Effector CD8-positive, alpha-beta T cell (primary cell): ENCODE measurements at places on chromosomes 12 and 14.

DNA sequence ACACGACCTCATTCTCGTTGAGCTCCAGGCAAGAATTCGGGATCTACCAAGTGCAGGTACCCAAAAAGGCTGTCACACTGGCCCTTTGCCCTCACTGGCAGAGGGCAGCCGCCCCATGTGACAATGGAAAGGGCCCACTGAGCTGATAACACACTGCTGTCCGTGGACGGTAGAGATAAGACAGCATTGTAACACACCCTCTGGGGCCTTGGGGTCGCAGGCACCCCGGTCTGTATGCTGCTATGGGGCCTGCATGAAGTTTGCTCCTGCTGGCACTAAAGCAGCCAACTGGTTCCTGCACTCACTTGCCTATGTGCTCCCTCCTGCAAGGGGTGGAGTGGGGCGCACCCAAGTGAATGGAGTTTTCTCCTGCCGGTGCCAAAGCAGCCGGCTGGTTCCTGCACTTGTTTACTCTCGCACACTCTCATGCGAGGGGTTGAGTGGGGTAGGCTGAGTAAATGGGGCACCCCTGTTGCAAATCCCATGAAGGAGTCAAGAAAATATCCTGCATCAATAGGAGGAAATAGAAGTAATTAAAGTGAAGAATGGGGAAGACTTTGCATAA, 477.9 kb downstream of the ATP23 start:
- no peak for DNase-seq

- no peak for DNase-seq
Observed at GRCh38 chr12:19764408-19764807, 325.1 kb downstream of the AEBP2 start.

DNA sequence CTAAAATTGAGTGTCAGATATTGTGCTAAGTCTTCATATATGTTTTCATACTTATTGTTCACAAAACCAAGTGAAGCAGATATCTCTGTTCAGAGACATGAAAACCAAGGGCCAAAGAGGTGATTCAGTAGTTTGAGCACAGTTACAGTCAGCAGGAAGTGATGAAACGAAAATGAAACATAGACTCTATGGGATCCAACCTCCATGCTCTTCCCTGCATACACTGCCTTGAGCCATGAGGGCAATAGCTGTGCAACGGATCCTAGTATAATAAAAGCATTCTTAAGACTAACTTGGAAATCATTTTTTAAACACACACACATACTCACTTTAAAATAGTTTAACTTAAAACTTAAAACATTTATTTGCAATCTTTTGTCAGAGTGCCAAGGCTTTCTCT, 27.9 kb downstream of the ESR2 start:
- no peak for DNase-seq

DNA sequence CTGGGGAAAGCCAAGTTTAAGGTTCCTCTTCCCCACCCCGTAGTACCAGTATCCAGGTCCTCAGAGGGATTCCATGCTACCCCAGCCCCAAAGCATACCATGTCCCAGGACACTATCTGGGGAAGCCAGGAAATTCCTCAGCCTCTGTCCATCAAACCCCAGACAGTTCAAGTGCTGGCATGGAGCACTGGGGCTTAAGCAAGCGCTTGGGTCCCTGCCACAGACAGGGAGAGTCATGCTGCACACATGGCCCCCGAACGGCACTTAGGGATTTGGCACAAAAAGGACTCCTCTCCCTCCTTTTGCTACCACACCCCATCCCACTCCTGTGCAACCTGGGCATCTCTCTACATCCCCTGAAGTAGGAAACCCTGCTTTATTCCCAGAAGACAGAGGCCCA, 21.8 kb downstream of the ADCY6 start:
- DNase-seq = no peak

- no peak for DNase-seq
Observed at GRCh38 chr14:23344481-23344880, 8.2 kb downstream of the SLC22A17 start.

- no peak for DNase-seq
Observed at GRCh38 chr14:80634106-80634758, 307.3 kb downstream of the CEP128 start.

GRCh38 chr14:52080808-52081755, 12.2 kb upstream of the NID2 start:
- DNase-seq = no peak

DNA sequence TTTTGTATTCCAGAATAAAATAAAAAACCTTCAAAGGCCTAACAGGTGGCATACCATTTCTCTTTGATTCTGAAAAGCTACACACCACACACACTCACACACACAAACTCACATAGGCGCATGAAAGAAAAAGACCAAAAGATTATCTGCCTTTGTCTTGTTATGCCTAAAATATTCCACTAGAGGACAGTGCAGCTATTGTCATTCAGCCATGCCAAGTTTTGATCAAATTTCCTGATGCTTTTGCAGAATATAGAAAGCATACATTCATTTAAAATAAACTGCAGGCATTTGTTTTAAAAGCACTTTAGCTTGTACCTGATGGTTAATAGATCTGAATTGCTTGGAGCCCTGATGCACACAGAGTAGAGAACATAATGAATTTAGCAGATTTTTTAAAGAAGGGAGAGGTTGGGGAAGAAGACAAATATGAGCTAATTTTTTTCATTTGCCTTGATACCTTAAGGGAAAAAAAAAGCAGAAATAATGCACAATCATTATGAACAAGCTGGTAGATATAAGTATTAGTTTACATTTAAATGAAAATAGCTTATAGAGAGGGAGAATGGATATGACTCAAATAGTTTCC, 1766.9 kb upstream of the SEL1L start:
- DNase-seq = no peak

- no peak for DNase-seq
Observed at GRCh38 chr12:56878010-56878339, 56.2 kb downstream of the SDR9C7 start.

GRCh38 chr12:22172501-22172900, 126.5 kb downstream of the CMAS start:
- DNase-seq = no peak

DNA sequence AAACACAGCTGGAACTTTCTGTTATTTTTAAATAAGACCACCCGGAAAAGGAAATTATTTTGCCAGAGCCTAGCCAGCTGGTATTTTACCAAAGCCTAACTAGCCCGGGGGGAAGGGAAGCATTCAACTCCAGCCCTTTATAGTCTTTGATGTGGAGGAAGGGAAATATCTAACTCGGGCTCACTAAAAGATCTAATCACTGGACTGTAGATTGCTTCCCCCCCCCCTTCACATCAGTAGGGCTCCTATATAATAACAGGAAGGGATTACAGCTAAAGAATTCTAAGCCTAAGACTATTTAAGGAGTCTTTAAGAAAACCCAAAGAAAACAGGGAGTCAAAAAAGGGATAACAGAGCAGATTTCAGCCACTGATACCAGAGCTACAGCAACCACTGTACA, 431.1 kb downstream of the KCNH5 start:
- no peak for DNase-seq

GRCh38 chr12:120115066-120115465, 1.5 kb downstream of the RAB35 start:
- no peak for DNase-seq

DNA sequence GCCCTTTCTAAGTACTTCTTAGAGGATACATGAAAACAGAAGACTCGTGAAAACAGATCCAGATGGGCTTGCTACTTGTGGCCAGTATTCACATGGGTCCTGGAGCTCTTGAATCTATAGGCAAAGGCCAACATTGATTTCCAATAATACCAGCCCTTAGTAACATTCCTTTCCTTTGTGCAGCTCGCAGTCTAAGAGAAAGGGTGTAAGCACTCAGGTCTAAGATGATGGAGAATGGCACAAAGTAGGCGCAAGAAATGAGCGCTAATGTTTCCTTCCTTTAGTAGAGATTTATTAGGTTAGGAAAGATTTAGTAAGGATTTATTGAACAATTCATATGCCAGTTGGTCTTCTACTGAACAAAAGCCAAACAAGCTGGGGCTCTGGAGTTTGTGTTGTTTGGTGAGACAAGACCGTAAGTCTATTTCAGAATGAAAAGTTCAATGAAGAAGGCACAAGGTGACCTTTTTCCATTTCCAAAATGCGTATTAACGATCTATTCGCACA, 525 bp downstream of the RNU6-8 start:
- no peak for DNase-seq

- no peak for DNase-seq
Observed at GRCh38 chr12:26205298-26205697, 9.9 kb downstream of the SSPN start.
